ENCODE measurements at places on chromosomes 3 and 15. TPM values are rescaled to one million over a fixed set of nuclear protein-coding genes. Genes with fewer than 3 reads are reported as not detected.
A peak's percentile ranks its signal among the peaks of the same experiment; 100 is the strongest.

DNA sequence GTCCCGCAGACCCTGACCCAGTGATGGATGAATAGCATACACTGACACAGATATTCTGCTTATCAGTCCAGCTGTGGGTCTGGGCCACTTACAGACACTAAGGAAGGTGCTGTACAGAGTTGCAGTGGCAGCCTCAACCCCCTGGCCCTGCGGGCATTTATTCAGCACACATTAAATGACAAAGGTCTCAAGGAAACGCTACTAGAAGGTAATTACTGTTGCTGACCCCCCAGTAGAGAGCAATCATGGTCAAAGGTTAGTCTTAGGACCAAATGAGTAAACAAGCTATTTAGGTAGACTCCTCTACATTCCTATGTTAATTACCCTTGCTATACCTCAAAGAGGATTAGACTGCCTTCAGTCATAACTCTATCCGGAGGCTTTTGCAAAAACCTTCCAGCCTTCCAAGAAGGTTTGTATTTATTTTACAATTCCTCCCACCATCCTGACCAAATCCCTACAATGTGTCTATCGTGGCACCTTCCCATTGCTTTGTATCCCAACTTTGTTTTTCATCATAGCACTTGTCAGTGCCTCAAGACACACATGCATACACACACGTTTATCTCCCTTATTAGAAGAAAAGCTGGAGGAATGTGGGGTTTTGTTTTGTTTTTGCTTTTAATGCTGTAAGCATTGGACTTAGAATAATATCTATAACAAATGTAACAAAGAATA, 227.9 kb downstream of the PYDC2 start:
- DNase-seq, result no peak

DNA sequence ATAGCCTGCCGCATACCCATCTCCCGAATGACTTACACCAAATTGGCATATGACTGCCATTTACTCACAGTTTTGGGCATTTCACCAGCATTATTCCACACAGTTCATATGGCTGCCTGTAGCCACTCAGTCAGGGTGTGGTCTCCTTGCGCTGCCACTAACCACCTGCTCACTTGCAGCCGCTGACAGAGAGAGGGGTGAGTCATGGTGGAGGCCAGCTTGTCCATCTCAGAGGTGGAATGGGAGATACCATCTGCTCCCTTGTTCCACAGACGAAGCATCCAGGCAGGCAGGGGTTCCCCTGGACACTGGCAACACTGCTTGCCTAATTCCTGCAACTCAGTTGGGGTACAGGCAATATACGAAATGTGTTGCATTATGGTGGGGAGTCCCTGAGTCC, 15.6 kb downstream of the CCRL2 start:
- peak; percentile 27 for DNase-seq

- peak; percentile 64 for DNase-seq
Measured at GRCh38 chr3:158152186-158152585, 42.3 kb downstream of the RSRC1 start.

DNA sequence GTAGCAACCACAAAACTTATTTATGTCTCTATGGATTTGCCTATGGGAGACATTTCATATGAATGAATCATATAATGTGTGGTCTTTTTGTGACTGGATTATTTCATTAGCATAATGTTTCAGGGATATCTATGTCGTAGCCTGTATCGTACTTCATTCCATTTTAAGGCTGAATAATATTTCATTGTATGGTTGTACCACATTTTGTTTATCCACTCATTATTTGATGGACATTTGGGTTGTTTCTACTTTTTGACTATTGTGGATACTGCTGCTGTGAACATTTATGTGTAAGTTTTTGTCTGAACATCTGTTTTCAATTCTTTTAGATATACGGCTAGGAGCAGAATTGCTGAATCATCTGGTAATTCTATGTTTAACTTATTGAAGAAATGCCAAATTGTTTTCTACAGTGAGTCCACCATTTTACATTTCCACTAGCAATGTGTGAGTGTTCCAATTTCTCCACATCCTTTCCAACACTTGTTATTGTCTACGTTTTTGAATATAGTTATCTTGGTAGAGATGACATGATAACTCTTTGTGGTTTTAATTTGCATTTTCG, 134.4 kb upstream of the DAZL start:
- peak; percentile 80 for DNase-seq

Gene NGLY1
- total RNA-seq, result 28.0 TPM

Gene MRPS22
- 43.1 TPM for total RNA-seq

GRCh38 chr3:193783166-193783896, 190.3 kb downstream of the OPA1 start:
- DNase-seq, result peak; percentile 55

DNA sequence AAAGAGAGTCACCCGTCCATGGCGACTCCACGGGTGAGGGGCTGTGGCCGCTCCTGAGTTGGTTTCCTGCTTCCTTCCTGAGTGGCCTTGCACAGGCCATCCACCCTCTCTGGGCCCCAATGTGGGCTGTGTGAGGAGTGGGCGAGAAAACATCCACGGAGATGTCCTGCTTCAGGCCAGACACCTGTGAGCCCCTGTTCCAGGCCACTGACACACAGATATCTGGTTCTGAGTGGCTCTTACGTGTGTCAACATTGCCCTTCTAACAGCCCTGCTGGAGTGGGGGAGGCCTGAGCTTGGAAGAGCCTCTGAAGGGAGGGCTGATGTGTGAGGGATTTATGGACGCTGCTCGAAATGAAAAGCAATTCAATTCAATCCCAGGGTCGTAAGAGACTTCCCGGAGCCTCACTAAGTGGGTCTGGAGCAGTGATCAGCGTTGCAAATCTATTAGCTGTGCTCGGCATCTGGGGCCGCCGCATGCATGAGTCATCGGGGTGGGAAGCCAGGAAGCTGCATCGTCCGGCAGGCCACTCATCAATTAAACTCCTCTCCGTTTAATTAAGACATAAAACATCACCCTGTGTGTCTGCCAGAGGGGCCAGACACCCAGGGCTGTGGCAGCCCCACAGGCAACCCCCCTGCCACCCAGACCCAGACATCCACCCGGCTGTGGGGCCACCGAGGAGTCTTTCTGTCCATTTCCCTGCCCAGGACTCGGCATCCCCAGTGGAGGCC, 20.0 kb upstream of the PRR23E start:
- DNase-seq, result peak; percentile 79

Gene CADM2
- 1.5 TPM for total RNA-seq

DNA sequence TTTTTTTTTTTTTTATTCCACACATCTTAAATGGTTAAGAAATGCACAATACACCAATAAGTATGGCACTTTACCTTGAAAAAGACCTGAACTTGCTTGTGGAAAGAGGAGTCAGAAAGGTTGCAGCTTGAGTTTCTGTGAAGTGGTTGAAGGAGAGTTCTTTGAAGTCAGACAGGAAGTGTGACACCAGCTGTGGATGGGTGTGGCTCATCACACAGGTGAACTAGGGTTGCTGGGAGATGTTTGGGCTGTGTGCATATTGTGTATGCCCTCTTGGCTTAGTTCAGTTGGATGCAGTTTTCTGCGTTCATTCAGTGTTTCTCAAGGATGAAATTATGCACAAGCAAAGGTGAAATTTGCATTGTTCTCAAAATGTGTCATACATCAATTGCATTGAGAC, 6.3 kb downstream of the AEN start:
- DNase-seq, result no peak

DNA sequence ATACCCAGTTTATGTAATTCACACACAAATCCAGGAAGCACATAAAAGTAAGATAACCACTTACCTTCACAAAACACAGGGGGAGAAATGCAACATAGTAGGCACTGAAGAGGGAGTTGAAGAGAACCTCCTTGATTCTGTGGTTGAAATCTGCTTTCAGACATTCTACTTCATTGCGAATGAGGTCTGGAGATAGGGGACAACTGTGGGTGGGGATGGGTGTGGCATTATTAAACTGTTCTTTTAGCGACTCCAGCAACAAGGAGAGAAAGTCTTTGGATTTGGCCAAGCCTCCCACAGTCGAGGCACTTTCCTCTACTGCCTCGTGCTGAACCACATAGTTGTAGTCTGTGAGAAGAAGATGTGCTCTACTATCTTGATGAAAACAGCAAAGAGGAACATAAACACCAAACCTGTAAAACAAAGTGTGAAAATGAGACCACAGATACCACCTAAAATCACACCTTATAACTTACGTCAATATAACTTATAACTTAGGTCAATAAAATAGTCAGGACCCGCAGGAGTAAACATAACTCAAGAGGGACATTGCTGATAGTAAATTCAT, 25.6 kb downstream of the TMEM39A start:
- no peak for DNase-seq

Gene GMNC
- 0.62 TPM for total RNA-seq

Gene GLDN
- total RNA-seq, result 0.09 TPM

Gene SOX2
- total RNA-seq, result 5.2 TPM

GRCh38 chr3:195732940-195733339, 12.2 kb downstream of the MUC20 start:
- no peak for DNase-seq

Gene STAC
- 7.1 TPM for total RNA-seq

- no peak for DNase-seq
Measured at GRCh38 chr3:99885085-99885484, 67.4 kb downstream of the CMSS1 start.

Gene RHCG
- total RNA-seq, result not detected

Gene LDHAL6B
- not detected for total RNA-seq

DNA sequence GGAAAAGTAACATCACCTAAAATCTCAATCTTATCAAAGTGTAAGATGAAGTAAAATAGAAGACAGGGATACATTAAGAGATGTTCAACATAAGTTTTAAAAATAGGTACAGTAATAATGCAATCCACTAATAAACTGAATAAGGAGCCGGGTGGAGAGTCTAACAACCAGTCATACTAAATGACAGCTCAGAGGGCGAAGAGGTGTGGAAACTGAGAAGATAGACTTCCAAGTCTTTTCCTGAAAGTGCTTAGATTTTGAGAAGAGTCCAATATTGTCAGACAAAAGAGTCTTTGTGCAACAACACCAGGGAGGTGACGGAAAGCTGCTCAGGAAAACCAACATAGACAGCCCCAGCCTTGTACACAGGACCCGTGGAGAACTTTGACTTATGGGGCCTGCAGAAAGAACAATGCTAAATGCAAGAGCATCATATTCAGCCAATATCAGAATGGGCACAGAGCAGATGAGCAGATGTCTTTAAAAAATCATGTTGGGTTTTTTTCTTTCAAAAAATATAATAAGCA, 66.4 kb downstream of the MECOM start:
- no peak for DNase-seq

DNA sequence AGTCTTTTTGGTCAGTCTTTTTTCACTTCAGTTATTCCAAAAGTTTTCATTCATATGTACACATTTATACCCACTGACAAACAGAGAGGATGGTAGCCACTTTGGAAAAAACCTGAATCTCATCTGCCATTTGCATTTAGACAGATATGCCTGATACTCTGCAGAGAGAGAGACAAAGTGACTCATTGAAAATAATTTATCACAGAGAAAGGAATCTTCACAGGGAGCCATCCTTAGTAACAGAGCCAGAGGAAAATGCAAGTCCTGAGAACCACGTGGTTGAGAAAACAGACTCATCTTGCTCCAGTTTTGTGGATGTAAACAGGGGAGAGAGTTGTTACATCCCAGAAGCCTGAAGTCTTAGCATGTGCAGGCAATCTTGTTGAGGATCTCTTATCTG, 28.2 kb upstream of the PLAAT1 start:
- DNase-seq, result no peak

- no peak for DNase-seq
Measured at GRCh38 chr15:45476410-45476809, 46.1 kb downstream of the SLC30A4 start.

Data from astrocyte (in vitro differentiated cells and primary cell).